SJCRH30 (cell line): ENCODE measurements at places on chromosomes 4 and X. TPM values are rescaled to one million over a fixed set of nuclear protein-coding genes. Genes with fewer than 3 reads are reported as not detected.

Gene USP17L20
- not detected in 2 replicates for total RNA-seq

Gene ABLIM2
- 0.12 and 0.20 TPM in 2 replicates for total RNA-seq

Gene FAM9B
- total RNA-seq = 0.58 and 0.69 TPM in 2 replicates

Gene PCSK1N
- not detected in 2 replicates for total RNA-seq

Gene SERPINA7
- not detected in 2 replicates for total RNA-seq

Gene SERTM2
- 0.04 TPM in 1 of 2 replicates, not detected in the other for total RNA-seq

Gene SCD5
- total RNA-seq = 78.1 and 86.0 TPM in 2 replicates

Gene NOA1
- total RNA-seq = 25.3 and 27.4 TPM in 2 replicates

Gene MAOA
- total RNA-seq = 0.35 and 0.47 TPM in 2 replicates

DNA sequence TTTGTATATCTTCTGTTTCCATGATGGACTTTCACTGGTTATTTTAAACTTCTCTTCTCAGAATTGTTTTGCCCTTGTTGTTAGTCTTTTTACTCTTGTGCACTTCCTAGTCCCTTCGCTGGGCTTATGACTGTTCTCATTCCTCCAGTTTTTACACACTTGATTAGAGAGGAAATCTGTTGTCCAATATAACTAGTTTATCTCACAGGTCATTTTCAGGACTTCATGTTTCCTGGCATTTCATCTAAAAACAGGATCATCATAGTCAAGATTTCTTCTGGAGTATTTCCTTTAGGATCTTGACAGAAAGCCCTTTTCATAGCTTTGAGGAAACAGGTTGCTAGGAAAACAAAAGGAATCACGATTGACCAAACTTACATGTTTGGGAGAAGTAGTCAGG lies 3.0 kb downstream of the FNIP2 start:
- no peak for DNase-seq
- no peaks in the 10 kb centered on the region for H3K36me3 ChIP-seq
- H3K4me3 ChIP-seq = no peak overlapping the region
- peaks cover 5% of the 10 kb centered on the region; the same call in 1 of the 2 replicates for H3K4me1 ChIP-seq

- no peaks in the 10 kb centered on the region for H3K27me3 ChIP-seq
- DNase-seq = peak; percentile 1
- H3K27ac ChIP-seq = peak overlapping the region; percentile 64
- no peaks in the 10 kb centered on the region for H3K36me3 ChIP-seq
These were observed 718 bp downstream of the SPIN3 start for GRCh38 chrX:56994375-56995270.

DNA sequence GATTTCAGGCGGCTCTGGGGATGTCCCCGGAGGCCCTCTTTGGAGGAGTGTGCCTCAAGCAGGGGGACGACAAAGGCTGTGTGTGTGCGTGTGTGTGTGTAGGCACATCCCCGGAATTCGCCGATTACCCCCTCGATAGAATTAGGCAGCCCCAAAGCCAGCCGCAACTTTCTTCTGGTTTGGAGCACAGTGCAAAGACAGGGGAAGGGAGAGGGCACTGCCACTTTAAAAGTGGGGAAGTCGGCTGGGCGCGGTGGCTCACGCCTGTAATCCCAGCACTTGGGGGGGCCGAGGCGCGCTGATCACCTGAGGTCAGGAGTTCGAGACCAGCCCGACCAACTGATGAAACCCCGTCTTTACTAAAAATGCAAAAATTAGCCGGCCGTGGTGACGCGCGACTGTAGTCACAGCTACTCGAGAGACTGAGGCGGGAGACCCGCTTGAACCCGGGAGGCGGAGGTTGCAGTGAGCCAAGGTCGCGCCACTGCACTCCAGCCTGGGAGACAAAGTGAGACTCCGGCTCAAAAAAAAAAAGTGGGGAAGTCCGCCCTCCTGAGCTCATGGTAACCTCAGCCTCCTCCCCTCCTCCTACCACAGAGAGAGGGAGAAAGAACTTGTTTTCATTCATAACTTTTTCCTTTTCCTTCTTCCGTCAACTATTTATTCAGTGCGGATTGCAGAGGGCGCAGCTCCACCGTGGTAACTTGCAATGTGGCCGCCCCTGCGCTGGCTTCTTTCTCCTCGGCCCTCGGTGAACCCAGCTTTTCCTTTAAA lies 2.4 kb downstream of the SPRY1 start:
- peak overlapping the region; percentile 81 for H3K27ac ChIP-seq
- H3K36me3 ChIP-seq = peaks cover 35% of the 10 kb centered on the region
- DNase-seq = peak; percentile 82
- H3K4me1 ChIP-seq = no peaks in the 10 kb centered on the region; the same call in 1 of the 2 replicates

DNA sequence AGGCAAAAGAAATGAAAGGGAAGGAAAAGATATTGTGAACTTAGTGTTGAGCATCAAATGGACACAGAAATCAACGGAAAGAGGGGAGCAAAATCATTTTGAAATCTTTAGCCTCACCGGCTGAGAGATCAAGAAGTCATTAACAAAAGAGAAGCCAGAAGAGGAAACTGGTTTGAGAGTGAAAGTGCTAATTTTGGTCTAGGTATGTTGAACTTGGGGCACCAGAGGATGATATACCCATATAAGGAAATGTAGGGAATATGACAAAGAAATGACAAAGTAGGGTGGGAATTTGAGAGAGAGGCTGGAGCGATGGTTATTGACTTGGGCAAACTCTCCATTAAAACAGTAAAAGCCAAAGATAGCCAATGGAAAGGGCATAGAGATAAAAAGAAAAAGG lies 183.4 kb upstream of the ATOH1 start:
- no peak for DNase-seq
- H3K27me3 ChIP-seq = no peaks in the 10 kb centered on the region
- no peaks in the 10 kb centered on the region for H3K36me3 ChIP-seq
- H3K27ac ChIP-seq = no peak overlapping the region
- H3K4me1 ChIP-seq = no peaks in the 10 kb centered on the region

- H3K27me3 ChIP-seq = no peaks in the 10 kb centered on the region
- no peaks in the 10 kb centered on the region for H3K4me1 ChIP-seq
- H3K36me3 ChIP-seq = peaks cover 5% of the 10 kb centered on the region; the same call in 1 of the 2 replicates
- no peak overlapping the region for H3K27ac ChIP-seq
- no peak for DNase-seq
These were observed 98.2 kb upstream of the PRKX start for GRCh38 chrX:3811331-3812311.

DNA sequence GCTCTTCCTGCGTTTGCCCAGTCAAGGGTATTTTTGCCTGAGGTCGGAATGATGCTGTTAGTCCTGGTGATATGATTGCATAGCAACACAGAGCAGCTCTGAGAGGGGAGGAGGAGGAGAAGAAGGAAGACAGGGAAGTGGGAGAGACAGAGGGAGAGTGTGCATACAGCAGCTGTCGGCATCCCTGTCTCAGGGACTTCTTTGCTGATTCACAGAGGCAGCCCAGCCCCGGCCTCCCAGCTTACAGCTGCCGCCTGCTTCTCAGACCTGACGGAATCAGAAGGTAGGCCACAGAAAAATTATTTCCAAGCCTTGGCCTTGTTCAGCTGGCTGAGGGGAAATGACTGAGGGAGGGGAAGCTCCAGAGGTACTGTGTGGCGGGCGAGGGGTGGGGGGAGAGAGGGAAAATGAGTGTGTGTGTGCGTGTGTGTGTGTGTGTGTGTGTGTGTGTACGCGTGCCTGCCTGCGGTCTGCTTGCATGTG lies 319 bp downstream of the DRP2 start:
- peak; percentile 81 for DNase-seq
- H3K27ac ChIP-seq = peak overlapping the region; percentile 85
- H3K27me3 ChIP-seq = no peaks in the 10 kb centered on the region
- H3K36me3 ChIP-seq = no peaks in the 10 kb centered on the region

GRCh38 chr4:76690011-76690905 lies 207.7 kb downstream of the SOWAHB start:
- peak overlapping the region; percentile 78 for H3K4me3 ChIP-seq
- no peaks in the 10 kb centered on the region for H3K36me3 ChIP-seq
- peaks cover 15% of the 10 kb centered on the region for H3K4me1 ChIP-seq
- DNase-seq = peak; percentile 68
- H3K27me3 ChIP-seq = no peaks in the 10 kb centered on the region
- peak overlapping the region; percentile 59 for H3K27ac ChIP-seq

GRCh38 chr4:40720916-40721315 lies 28.8 kb upstream of the NSUN7 start:
- H3K27me3 ChIP-seq = no peaks in the 10 kb centered on the region
- H3K4me3 ChIP-seq = no peak overlapping the region
- no peak overlapping the region for H3K27ac ChIP-seq
- H3K4me1 ChIP-seq = no peaks in the 10 kb centered on the region
- DNase-seq = no peak

DNA sequence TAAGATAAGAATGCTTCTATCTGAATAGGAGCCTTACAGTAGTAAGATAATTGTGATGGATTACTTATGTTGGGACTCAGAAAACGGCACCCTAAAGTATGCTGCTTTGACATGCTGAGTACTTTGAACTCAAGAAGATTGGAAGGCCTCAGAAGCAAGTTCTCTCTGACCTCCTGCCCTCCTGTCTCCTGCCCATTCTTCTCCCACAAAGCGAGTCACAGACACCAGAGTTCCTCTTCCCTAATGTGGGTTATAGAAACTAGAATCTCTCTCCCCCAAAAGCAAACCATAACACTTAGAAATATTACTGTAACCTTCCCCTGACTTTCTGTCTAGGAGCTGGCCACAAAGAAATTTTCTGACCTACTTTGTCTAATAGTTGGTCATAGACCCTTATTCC lies 76.5 kb downstream of the DDIT4L start:
- no peak for DNase-seq
- H3K27ac ChIP-seq = no peak overlapping the region
- no peaks in the 10 kb centered on the region for H3K36me3 ChIP-seq
- no peaks in the 10 kb centered on the region for H3K4me1 ChIP-seq
- H3K4me3 ChIP-seq = no peak overlapping the region

- DNase-seq = no peak
- no peaks in the 10 kb centered on the region for H3K4me1 ChIP-seq
- H3K27ac ChIP-seq = no peak overlapping the region
- no peak overlapping the region for H3K4me3 ChIP-seq
- H3K27me3 ChIP-seq = no peaks in the 10 kb centered on the region
- no peaks in the 10 kb centered on the region for H3K36me3 ChIP-seq
These were observed 79.3 kb downstream of the ZNF81 start for GRCh38 chrX:47915886-47916493.

DNA sequence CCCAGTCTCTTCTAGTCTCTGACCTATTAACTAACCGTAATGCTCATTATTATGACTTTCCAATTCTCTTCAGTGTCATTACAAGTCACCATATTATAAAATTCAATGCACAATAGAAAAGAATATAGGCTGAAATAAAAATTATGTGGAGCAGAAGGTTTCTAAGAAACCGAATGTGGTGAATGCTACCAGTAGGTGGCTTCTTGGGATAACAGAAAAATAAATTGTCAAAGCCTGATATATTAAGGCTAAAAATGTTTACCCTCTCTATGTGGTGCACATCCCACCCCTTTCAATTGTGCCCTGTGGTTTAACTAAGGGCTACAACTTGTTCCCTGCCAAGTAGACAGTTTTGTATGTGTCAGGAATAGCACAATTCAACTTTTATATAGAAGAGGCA lies 624.6 kb upstream of the TECRL start:
- no peaks in the 10 kb centered on the region for H3K27me3 ChIP-seq
- DNase-seq = no peak
- H3K4me1 ChIP-seq = no peaks in the 10 kb centered on the region
- H3K4me3 ChIP-seq = no peak overlapping the region

- no peak overlapping the region for H3K27ac ChIP-seq
- no peaks in the 10 kb centered on the region for H3K4me1 ChIP-seq
- no peak for DNase-seq
- H3K4me3 ChIP-seq = no peak overlapping the region
These were observed 166.1 kb downstream of the TENM3 start for GRCh38 chr4:182409271-182409670.

DNA sequence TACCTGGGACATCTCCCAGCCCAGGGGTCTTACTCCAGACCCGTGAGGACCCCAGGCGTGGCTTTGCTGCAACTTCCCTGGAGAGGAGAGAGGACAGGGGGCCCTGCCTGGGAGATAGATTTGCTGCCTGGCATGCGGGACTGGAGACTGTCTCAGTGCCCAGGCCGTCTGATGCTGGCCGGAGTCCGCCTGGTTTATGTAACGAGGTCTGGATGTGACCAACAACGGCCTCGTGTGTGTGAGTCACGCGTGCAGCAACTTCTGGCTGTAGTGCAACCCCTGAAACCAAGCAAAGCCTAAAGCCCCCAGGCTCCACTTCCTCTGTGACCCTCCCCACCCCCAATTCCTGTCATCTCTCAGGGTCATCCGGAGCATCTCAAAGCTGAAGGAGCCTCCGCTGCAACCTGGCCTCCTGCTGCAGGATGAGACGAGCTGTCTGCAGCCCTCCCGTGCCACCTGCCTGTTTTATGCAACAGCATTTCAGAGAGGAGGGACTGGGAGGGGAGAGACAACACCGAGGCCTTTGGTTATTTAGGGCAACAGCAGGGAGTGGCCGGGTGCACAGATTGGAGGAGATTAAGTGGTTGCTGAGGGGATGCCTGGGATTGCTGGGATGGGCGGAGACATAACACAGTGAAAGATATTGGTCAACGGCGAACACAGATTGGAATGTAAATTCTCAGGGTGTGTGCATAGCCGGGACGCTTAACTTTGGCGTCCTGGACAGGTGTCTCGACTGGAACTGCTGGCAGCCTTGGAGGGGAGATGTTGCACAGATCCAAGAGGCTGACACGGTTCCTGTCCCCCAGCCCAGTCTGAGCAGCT lies 16.0 kb downstream of the XG start:
- no peaks in the 10 kb centered on the region for H3K27me3 ChIP-seq
- H3K4me1 ChIP-seq = no peaks in the 10 kb centered on the region
- no peak overlapping the region for H3K27ac ChIP-seq

DNA sequence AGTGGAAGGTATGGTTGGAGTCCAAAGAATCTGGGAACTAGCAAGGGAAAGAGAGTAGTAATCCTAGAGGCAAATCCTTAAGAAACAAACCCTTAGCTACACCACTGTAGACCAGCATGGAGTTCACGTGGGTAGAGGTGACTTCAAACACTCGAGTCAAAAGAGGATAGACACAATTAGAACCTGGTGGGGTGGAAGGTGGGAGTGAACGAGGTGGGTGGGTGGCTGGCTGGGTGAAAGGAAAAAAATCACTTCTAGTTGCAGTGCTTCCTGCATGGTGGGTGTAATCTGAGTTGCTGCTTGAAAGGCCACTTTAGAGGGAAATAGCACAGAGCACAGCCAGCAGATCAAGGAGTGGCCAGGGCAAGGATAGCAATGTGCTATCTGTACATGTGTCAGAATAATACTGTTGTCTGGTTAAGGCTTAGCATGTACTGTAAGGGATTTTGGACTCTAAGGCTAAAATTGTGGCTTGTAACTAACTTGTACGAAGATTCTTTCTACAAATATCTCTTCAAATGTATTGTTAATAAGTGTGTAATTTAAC lies 356.2 kb downstream of the GRIA2 start:
- no peaks in the 10 kb centered on the region for H3K36me3 ChIP-seq
- H3K27ac ChIP-seq = no peak overlapping the region
- DNase-seq = no peak
- no peak overlapping the region for H3K4me3 ChIP-seq
- H3K27me3 ChIP-seq = no peaks in the 10 kb centered on the region

- peak overlapping the region; percentile 93 for H3K27ac ChIP-seq
- H3K4me1 ChIP-seq = peaks cover 4% of the 10 kb centered on the region; the same call in 1 of the 2 replicates
- DNase-seq = peak; percentile 56
- peak overlapping the region; percentile 92 for H3K4me3 ChIP-seq
- H3K36me3 ChIP-seq = no peaks in the 10 kb centered on the region; the same call in 1 of the 2 replicates
- H3K27me3 ChIP-seq = no peaks in the 10 kb centered on the region
These were observed 626 bp upstream of the CEP135 start for GRCh38 chr4:55947912-55948725.

GRCh38 chr4:42446823-42447222 lies 49.5 kb downstream of the SHISA3 start:
- H3K36me3 ChIP-seq = no peaks in the 10 kb centered on the region
- DNase-seq = no peak
- no peaks in the 10 kb centered on the region for H3K4me1 ChIP-seq
- no peak overlapping the region for H3K27ac ChIP-seq
- H3K27me3 ChIP-seq = peaks cover 7% of the 10 kb centered on the region; the same call in 1 of the 2 replicates
- H3K4me3 ChIP-seq = no peak overlapping the region

- H3K4me3 ChIP-seq = no peak overlapping the region
- DNase-seq = peak; percentile 16
- 0 out of 2 replicates have a peak, but pooled peaks cover 3% of the 10 kb centered on the region for H3K36me3 ChIP-seq
These were observed 51.2 kb upstream of the HCCS start for GRCh38 chrX:11059933-11060332.
